ENCODE measurements at places on chromosomes 11 and 22.

DNA sequence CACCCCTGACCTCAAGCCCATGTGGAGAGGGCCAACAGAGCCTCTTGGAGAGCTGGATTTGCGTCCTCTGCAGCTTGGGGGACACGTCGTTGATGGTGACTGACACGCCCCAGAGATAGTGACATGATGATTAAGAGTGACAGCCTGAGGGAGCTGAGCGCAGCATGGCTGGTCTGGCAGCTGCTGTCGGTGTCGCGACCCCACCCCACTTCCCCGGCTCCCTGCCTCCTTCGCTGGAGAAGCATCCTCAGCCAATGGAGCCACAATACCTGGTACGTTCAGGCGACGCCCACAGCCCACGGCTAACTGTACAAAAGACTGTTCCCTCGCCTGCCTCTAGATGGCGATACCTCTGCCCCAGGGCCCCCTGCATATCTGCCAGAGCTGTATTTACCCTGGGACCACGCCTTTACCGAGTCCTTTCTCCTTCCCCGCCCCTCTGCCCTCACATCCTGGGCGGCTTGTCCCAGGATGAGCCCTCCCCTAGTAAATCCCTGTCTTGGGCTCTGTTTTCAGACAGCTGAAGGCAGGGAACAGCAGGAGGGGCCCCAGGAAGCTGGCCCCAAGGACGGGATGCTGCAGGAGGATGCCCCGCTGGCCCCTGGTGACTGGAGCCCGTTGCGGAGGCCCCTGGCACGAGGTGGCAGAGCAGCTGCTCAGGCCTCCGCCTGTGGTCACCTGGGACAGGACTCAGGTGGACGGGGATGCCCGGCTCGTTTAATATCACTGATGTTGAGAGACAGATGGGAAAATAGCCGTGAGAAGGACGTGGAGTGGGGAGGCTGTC, 90.6 kb downstream of the RPS6KA4 start:
- DNase-seq = peak; percentile 83

DNA sequence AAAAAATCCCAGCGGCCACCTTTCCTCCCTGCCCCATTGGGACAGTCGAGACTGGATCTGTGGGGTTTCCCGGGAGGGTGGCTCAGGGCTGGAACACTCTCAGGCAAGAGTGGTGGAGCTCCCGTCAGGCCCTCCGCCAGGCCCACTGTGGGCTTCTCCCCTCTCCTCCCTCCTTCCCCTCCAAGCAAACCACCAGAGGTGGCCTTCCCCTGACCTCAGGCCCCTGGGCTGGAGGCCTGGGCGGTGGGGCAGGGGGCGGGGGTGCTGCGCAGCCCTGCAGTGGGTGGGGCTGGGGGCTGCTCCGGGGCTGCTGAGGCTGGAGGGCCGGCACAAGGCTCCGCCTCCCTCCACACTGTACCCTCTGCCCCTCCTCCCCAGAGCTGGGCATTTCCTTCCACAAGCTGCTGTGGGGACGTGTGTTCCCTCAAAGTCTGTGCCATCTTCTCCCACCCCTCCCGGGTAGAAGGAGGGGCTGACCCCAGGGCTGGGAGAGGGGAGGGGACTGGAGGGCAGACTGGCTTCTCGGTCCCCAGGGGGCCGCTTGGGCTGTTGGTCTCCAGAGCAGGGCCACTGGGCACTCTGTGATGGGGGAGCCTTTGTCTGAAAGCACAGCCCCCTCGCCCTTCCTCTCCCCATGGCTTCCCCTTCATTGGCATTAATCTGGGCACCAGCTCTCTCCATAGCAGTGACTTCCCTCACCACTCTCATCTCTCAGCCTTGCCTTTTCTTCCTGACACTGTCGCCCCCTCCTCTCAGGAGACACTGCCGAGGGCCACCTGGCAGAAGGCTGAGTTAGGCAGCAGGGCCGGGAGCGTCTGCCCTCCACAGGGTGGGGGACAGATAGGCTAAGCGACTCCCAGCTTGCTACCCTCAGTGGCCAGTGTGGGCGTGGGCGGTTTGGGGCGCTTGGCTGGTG, 7.1 kb downstream of the RCOR2 start:
- no peak for DNase-seq

DNA sequence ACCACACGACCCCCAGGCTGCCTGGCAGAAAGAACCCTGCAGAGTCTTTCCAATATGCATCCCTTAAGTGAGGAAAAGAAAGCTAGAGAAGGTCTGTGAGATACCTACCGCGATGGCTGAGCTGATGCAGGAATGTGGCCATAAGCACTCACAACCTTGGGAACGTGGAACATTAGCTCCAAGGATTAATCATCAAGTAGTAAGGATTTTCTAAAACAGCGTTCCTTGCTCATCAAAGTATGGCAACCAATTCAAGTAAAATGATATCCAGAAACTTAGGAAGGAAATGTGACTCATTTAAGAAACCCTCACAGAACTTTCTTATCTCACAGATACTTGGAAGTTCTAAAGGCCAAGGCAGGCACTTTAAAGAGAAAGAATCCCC, 12.8 kb downstream of the PACSIN2 start:
- no peak for DNase-seq

DNA sequence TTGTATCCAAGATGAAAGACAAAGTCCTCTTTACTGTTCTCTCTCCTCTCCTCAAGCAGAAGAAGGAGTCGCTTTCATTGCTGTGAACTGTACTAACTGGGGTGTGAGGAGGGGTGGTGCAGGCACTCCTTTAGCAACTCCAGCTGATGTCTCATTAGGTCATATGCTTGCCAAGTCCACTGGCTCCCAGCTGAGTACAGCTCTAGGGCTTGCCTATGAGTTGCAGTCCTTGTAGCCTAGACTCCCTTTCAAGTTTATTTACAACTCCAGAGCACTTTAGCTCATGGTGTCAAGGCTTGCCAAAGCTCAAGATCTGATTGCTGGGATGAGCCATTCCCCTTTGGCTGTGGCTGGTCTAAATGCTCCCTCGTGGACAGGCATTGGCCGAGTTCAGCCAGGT, 55.1 kb upstream of the PDGFD start:
- DNase-seq = peak; percentile 81

- no peak for DNase-seq
Observed at GRCh38 chr11:23425381-23425780, 565.1 kb upstream of the CCDC179 start.

- DNase-seq = no peak
Observed at GRCh38 chr11:113494021-113494420, 18.8 kb upstream of the DRD2 start.

All from posterior vena cava (tissue), 2 donors.